ENCODE measurements at places on chromosomes 16 and 17.

DNA sequence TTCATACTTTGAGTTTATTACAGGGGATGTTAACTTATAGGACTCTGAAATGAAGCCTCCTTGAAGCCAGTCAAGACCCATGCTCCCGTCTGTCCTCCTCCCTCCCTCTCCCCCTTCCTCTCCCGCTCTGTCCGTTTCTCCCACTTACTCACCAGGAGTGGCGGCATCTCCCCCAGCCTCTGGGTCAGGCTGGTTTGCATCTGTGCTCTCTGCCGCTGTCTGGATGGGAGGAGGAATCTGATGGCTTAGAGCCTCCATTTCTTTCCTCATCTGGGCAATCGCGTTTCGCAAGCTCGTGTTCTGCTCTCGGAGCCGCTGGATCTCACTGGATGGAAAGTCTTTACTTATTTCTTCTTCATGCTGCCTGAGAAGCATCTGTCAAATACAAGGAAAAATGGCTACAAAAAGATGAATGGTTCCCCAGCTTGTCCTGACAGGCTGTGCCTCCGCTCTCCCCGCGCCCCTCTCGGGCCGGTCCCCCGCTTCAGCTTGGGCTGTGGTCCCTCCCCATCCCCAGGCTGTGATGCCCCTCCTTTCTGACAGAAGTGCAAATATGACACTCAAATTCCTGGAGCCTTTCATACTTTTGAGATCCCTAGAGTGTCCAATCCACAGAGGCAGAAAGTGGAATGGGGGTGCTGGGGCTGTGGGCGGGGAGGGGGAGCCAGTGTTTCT lies 40.0 kb downstream of the CCDC57 start:
- DNase-seq = peak; percentile 77

DNA sequence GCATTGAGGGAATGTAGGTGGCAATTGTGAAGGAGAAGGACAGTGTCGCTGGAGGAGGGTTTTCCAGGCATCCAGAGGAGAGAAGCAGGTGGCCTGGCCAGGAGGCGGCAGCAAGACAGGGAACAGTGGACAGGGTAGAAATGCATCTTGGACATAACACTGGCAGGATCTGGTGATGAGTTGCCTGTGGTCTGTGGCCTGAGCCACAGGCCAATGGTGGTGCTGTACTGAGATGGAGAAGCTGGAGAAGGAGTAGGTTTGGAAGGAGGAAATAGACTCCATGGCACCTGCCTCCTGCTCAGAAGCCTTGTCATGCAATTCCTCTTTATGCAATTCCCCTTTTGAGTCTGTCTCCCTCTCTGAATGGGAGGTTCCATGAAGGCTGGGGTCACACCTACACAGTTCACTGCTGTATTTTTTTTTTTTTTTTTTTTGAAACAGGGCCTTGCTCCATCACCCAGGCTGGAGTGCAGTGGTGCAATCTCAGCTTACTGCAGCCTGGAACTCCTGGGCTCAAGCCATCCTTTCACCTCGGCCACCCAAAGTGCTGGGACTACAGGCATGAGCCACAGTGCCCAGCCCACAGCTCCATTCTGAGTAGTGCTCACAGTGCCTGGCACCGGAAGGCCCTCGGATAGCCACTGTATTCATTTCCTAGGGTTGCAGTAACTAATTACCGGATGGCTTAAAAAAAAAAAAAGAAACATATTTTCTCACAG lies 13.5 kb upstream of the CACNG4 start:
- DNase-seq = peak; percentile 23

DNA sequence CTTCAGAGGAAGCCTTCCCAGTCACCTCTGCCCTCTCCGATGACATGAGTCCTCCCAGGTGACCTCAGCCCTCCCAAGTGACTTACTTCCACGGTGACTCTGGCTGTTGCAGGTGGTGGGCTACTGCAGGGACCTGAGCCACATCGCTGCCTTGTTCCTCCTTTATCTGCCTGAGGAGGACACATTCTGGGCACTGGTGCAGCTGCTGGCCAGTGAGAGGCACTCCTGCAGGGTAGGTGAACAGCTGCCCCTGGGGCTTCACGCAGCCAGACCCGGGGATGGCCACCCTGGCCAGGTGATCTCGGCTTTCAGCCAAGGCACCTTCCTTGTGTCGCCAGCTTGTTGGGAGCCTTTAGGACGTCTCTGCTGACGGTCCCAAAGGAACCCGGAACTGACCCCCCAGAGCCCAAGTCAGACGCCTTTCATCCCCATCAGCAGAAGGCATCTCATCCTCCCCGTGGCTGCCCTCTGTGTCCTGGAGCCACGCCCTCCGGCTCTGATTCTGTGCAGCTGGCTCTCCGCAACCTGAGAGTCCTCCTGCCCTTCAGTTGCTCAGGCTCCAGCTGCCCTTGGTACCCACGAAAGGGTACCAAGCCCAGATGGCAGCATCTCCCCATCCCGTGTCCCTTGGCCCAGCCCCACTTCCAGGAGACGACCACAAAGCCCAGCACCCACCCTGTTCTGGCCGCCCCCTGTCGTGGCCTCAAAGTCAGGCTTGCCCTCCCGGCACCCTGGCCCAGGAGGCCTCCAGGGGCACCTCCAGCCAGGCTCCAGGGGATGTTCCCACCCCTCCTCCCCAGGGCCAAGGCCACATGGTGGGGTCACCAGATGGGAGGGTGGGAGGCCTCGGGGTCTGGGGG lies 81.7 kb downstream of the GOSR1 start:
- no peak for DNase-seq

GRCh38 chr16:1651094-1651973 lies 26.7 kb upstream of the JPT2 start:
- DNase-seq = peak; percentile 6

DNA sequence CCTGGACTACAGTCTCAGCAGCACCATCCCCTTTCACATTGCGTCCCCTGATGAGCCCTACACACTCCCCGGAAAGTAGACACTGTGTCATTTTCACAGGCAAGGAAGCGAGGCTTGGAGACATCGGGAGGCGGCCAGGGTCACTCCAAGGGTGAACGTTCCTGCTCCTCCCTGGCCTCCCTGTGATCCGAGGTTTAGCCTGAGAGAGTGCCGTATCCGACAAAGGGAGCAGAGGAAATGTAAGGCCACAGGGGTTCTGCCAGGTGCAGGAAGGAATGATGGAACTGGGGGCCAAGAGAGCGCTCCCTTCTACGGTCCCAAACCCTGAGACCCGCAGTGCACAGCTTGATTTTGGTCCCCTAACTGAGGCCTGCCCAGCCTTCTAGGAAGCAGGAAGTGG lies 8.0 kb upstream of the PIK3R6 start:
- no peak for DNase-seq

- DNase-seq = no peak
Measured at GRCh38 chr16:85564277-85565051, 48.7 kb upstream of the GSE1 start.

GRCh38 chr16:89722392-89723278 lies 1.3 kb downstream of the ZNF276 start:
- peak; percentile 39 for DNase-seq

DNA sequence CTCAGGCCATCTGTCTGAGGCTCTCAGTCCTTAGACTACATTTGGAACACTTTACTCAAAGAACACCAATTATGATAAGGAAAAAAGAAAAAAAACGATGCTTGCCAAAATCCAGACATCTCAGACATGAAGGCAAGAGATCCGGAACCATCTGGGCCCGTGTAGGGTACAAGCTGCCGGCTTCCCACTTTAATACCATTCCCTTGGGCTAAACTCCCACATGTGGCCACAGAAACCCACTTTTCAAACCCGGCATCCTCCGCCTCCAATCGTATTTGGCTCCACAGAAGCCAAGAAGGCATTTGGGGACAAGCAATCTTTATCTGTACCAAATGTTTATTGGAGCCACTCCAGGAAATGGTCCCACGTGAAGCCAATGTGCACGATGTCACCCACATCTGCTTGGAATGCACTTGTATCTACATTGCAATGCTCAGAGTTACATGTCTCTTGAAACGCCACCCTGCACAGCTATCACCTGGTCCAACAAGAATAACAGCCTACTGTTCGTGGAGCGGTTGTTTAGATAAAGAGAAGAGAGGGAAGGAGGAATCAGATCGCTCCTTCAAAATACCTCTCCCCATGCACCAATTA lies 33.5 kb downstream of the XYLT1 start:
- DNase-seq = no peak

DNA sequence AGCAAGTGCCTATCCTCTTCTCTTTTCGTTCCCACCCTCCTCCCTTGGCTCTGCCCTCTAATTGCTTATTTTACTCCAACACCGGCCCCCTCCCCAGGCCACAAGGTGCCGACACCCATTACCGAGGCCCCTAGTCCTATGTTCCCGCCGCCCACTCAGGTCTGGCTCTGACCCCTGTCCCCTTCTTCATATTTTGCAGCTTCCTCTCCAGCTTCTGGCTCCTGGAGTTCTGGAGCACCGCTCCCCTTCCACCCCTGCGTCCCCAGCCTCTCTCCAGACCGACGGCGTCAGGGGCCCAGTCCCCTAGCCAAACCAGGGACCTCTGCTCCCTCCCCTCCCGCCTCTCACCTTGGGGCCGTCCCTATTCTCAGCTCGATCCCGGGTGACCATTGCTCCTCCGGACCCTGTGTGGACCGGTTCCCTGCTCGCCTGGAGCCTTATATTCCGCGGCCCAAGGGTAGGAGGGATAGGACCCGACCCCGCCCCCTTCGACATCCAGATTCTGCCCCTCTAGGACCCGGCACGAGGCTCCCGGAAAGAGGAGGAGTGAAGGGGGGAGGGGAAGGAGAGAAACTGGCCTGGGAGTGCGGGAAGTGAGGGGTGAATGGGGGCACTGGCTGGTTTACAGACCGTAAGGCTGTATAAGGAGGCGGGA lies at the start of gene HES7:
Gene HES7 (minus strand): TSS at position 412 of the 655 bp plus-strand sequence. CDS start 22 bp downstream, at position 390.
- no peak for DNase-seq

DNA sequence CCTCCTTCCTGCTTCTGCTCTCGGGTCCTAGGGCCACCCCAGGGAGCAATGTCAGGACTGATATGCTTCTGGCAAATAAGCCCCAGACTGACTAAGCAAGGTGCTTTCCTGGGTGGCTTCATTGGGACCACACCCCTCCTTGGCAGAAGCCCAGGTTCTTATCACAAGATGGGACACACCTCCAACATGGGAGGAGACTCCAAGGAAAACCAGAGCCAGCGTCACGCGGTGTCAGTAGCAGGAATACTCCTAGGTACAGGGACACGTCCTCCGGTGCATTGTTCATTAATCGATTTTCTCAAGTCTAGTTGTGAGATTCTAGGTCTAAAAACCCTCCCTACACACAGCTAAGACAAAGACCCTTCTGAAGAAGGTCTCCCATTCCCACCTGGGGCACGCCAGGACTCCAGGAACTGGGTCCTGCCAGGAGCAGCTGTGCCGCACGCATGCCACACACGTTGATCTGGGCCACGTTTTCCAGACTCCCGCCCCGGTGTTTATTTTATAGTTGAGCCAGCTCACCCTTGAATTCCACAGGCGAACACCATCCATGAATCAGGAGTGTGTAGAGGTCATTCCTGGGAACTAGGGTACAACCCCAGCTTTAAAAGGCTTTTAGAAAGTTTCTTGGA lies 30.8 kb downstream of the FA2H start:
- DNase-seq = peak; percentile 84

DNA sequence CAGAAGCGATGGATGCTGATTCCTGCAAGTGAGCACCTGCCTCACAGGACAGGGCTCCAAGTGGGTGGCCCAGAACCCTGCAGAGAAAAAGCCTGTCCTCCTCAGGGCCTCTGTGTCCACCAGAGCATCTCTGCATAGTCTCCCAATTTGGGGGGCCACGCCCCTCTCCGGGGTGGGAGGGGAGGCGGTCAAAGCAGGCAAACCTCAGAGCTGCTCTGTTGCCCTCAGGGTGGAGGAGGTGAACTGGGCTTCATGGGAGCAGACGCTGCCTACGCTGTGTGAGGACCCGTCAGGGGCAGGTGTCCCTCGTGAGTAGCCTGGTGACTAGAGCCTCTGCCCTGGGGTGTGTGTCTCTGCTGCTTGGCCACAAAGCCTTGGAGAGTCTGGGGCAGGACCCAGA lies 19.3 kb downstream of the TRPV2 start:
- no peak for DNase-seq

DNA sequence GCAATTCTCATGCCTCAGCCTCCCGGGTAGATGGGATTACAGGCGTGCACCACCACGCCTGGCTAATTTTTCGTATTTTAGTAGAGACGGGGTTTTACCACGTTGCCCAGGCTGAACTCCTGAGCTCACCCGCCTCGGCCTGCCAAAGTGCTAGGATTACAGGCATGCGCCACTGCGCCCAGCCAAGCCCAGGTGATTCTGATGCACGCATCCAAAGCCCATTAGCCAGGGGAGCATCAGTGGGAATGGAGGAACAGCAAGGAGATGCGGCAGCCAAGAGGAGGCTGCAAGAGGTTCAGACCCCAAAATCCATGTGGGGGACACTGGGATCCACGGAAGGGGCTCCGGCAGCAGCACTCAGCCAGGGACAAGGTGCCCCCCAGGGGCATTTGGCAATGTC lies 12.1 kb downstream of the ATP2A3 start:
- DNase-seq = no peak

GRCh38 chr17:32483451-32484019 lies 3.3 kb upstream of the CDK5R1 start:
- DNase-seq = peak; percentile 56

GRCh38 chr17:82230609-82231311 lies 1.9 kb downstream of the SLC16A3 start:
- DNase-seq = peak; percentile 82

GRCh38 chr17:51052235-51052634 lies 68.4 kb downstream of the SPAG9 start:
- no peak for DNase-seq

GRCh38 chr16:60304720-60305119 lies 1570.6 kb upstream of the GOT2 start:
- no peak for DNase-seq

DNA sequence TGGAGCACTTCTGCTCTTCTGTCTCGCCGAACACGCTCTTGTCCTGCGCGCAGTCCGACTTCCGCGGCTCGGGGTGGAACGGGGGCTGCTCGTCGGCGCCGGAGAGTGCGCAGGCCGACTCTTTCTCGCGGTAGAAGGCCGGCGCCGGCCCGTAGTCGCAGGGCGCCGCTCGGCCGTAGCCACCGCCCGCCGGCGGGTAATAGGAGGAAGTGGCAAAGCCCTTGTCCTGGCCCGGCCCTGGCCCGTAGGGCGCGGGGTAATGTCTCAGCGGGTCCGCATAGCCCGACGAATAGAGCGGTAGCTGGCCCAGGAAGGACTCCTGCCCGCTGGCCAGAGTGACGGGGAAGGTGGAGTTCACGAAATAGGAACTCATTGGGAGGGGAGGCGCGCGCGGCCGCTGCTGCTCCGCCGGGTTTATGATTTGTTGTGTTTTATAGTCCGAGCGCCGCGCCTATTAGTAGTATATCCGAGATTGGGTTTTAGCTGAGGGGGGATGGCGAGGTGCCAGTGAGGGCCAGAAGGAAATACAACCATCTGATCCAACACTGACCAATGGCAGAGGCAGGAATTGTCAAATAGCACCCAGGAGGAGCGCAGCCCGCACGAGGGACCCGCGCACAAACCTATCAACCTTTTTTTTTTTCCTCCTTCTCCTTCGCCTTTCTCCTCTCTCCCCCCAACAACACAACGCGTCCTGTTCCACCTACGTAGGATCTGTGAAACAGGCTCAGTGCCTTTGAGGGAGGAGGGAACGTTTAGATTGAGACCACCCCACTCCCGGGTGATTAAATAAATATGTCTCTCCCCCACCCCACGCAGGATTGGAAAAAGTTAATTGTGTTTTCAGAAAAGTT lies 4.4 kb upstream of the HOXB5 start:
- peak; percentile 89 for DNase-seq

Data from amniotic epithelial cell (primary cell).